ENCODE measurements at places on chromosomes 4 and X. TPM values are rescaled to one million over a fixed set of nuclear protein-coding genes. Genes with fewer than 3 reads are reported as not detected.

GRCh38 chrX:27186671-27187070 lies 276.5 kb downstream of the PPP4R3C start:
- peak; percentile 29 for DNase-seq

GRCh38 chr4:184349283-184350039 lies 124.9 kb downstream of the IRF2 start:
- no peak for DNase-seq

DNA sequence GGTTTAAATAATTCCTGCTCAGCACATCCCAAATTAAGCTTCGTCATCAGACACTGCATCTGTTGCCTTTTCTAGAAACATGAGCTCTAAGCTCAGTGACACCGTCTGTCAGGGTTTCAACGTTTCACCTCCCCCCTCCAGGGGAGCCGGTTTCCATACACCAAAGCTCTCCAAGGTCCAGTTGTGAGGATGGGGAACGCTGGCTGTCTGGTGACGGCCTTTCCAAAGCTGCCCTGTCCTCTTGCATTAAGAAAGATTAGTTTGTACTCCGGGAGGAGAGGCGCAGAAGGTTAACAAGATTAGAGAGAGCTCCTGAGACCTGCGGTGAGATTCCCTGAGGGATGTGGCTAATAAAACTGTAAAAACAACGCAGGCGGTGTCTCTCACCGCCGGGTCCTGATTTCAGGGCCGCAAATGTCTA lies 43.2 kb downstream of the ASMT start:
- peak; percentile 31 for DNase-seq

- no peak for DNase-seq
These were observed 102.5 kb upstream of the GALNTL6 start for GRCh38 chr4:171710743-171711142.

DNA sequence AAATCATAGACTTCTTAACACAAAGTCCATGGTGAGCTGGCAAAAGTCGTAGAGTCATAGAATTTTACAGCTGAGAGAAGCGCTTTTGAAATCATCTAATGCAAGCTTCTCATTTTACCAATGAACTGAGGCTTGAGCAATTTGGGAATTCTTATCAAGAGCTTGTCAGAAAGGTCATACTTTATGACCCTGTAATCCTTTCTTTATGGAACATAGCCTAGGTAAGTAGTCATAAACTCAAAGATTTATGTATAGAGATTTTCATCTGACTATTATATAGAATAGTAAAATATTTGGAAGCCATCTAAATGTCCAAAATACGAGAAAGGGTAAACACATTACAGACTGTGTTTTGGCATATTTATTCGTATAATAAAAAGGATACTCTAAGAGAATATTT lies 563.5 kb downstream of the PCDH7 start:
- no peak for DNase-seq

DNA sequence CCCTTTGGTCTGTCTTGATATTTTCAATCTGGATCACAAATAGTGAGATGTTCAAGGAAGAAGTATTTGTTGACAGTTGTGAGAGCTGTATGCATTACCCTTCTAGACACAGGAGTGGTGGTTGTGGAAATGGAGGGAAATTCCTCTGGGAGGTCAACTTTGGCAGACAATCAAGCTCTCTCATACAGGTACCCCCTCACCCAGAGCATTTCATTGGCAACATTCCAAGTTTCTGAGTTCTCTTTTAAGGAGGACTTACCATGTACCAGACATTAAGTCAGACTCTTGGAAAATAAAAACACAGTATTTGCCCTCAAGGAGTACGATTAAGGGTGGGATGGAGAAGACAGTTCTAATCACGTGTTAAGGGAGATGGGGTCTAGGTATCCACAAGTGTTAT lies 45.3 kb downstream of the KLHL15 start:
- no peak for DNase-seq

GRCh38 chrX:119655125-119655524 lies 37.8 kb downstream of the SEPTIN6 start:
- no peak for DNase-seq

DNA sequence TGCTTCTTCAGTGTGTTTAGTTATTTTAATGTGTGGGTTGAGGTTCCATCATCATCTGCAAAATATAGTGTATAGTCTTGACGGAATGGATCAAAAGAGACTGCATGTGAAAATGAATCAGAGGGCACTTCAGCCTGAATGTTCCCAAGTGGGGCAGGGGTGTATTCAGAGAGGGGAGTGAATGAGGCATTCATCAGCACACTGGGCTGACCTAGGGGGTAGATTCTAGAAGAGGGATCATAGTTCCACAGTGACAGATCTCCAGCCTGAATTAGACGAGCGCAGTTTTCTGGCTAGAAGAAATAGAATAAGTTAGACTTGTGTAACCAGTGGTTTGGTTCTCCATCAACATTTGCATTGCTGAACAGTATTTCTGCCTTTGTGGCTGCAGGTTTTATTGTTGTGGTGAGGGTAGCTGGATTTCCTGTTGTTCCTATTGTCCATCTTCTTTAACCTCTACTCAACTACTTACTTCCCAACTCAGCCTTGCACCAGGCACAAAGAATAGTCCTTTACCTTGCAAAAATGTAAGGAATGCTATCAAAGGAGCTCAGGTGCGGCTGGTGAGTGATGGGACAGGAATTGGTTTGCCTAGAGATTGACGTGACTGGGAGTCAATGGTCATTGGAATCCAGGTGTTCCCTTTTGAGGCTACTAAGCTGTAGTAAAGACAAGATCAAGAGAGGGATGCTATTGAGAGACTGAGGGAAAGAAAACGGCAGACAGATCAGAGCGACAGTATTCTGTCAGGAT lies 50.9 kb downstream of the NAP1L5 start:
- no peak for DNase-seq

DNA sequence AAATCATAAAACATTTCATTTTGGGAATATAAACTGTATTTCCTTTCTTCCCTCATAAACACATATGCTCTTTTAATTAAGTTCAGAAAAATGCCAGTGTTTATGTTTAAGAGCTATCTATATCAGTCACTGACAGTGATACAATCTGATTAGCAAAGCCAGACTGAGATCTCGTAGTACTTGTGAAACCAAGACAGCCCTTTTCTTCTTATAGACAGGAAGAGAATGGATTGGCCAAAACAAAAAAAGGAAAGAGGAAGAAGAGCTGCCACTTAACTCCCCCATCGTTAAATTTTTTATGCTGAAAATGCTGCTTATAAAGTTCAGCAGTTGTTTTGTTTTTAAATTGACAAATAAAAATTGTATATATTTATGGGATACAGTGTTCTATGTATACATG lies 87.4 kb downstream of the PLAC1 start:
- no peak for DNase-seq

DNA sequence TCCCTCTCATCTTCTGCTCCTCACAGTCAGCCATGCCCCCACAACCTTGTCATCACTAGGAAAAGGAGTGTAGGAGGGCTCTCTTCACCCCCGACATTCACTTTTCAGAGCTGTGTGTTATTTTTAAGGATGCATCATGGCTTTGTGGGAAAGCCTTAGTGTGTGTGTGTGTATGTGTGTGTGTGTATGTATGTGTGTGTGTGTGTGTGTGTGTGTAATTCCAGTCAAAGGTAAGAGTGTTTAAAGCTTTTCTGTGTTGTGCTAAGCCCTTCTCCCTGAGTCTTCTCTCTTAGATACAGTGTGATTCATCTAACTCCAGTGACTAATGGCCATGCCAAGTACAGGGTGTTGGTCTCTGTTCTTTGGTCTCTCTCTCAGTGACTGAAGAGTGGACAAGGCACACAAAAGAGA lies 76.6 kb downstream of the CHIC2 start:
- DNase-seq: no peak

DNA sequence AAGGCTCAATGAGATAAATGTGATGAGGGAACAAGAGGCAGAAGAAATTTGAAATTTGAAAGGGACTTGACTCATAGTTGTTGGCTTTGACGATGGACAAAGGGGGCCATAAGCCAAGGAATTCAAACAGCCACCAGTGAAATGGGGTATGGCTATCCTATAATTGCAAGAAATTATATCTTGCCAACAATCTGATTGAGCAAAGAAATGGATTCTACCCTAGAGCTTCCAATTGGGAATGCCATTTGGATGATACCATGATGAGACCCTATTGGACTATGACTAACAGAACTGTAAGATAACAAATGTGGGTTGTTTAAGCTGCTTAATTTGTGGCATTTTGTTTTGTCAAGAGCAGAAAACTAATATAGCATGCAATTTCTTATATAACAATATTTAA lies 270.1 kb upstream of the ARSJ start:
- DNase-seq: no peak

DNA sequence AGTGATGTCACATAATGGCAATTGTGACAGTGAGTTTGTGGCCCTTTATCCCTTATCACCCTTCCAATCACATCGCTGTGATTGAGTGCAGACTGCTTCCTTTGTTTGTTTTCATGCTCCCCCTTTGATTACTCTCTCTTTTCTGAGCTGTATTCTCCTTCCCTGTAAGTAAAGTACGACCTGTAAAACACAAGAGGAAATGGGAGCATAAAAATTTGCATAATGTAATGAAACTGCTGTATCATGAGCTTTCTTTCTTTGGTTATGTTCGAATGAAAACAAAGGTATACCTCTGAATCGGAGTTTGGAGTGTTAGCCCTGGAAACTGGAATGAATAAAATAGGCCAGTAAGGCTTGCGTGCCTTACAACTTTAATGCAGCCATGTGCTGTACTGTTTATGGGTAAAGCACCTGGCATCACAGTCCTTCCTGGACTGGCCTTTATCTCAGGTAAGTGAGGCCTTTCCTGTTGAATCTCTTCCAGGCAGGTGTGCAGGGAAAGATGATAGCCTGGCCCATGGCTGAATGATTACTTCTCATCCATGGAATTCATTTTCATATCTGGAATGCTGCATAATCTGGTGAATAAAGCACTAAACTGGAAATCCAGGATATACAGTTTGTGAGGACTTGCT lies 26.6 kb upstream of the HS3ST1 start:
- DNase-seq: no peak

DNA sequence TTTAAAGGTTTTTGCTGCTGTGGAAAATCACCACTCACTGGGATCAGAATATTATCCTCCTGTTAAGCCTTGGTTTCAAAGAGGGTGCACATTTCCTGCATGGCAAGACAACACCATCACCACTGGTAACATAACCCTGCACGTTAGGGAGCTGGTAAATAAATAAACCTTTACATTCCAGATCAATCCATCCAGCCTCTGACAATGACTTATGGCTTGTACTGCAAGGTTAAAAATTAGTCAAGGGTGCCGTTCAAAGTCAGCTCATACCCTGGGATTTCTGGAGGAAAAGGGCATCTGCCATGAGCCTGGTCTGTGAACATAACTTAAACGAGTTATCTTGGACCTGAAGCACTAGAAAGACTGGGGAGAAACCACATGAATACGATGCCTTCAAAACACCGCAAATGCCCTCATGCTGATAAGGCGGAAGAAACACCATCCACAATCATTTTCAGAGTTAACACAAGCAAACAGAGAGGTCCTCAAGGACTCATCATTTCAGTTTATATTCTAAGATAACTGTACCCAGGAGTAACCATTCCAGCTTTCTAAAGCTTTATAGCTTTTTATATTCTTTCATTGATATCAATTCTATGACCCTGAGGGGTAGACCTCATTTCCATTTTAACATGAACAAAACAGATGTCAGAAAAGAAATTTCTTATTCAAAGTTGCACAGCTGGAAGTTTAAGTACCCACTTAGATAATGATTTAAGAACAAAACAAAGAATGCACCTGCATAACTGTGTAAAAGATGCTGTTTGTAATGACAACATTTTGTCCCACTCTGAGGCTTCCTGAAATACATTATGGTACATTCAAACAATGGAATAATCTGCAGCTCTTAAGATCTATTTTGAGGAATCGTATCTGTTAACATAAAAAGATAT lies 103.1 kb downstream of the NPNT start:
- DNase-seq: no peak

- no peak for DNase-seq
These were observed 22.6 kb upstream of the PHF8 start for GRCh38 chrX:54066841-54067240.

DNA sequence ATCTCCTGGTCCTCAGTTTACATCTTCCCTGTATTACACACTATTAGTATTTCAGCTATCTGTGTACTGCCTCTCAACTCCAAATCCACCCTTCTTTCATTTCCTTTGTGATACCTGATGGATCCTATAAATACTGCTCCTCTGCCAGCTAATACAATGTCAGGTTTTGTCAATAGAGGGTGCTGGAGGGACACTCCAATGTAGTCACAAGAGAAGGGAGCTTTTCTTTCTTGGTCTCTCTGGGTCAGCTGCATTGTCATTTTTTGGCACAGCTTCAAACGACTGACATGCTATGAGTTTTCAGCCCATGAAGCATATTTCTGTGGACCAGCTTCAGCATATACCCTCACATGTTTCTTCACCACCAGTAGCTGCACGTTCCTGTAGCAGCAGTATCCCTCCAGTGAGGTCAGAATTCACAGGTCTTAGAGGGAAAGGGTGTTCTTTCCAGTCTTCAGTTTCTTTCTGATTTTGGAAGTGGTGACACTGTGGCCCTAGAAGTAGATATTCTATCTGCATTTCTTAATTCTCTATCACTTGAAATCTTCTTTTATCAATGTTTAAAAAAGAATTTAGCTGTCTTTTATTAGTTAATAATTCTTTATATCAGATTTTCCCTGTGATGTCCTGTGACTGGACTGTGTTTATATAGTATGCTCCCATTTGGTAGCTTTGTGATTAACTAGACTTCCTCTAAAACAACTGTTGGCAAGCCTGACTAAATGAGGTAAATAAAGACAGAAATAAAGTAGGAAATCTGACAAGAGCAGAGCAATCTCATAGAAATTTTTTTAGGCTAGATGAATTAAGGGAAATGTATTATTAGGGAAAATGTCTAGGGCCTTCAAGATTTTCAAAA lies 60.6 kb downstream of the GABRA2 start:
- DNase-seq: no peak

DNA sequence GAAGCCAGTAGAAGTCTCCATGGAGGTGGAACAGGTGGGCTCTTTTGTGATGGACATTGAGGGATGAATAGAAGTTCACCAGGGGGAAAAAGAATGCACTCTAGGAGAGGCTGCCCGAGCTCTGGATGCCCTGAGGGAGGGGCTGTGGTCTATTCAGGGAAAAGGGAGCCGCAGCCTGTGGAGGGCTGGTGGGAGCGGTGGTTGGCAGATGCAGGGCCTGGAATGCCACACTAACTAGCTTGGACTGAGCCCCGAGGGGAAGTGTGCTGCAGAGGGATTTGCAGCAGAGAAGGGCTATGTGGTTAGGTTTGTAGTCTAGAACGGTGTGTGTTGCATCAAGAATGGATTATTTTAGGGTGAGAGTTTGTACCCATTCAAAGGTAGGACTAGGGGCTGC lies 29.5 kb upstream of the PSAPL1 start:
- DNase-seq: no peak

- no peak for DNase-seq
These were observed 9.7 kb downstream of the SMIM10 start for GRCh38 chrX:135000516-135000915.

GRCh38 chr4:170497689-170498088 lies 407.9 kb upstream of the AADAT start:
- DNase-seq: no peak

IL1RAPL1 gene
- not detected for polyA plus RNA-seq

AREG gene
- 17.7 TPM for polyA plus RNA-seq

FAM47A gene
- not detected for polyA plus RNA-seq

BEX5 gene
- polyA plus RNA-seq: 4.2 TPM

DRP2 gene
- polyA plus RNA-seq: 0.32 TPM

GRIA2 gene
- polyA plus RNA-seq: not detected

SPANXA1 gene
- not detected for polyA plus RNA-seq

GUCY1A1 gene
- polyA plus RNA-seq: 12.6 TPM

TRPC3 gene
- polyA plus RNA-seq: 0.08 TPM

IL9R gene
- not detected for polyA plus RNA-seq
